Activated CD4-positive, alpha-beta T cell treated with anti-CD3 and anti-CD28 coated beads, Interleukin-2, amount 50 U/mL, for 24 hours (primary cell): ENCODE measurements at places on chromosomes 5 and 9.

DNA sequence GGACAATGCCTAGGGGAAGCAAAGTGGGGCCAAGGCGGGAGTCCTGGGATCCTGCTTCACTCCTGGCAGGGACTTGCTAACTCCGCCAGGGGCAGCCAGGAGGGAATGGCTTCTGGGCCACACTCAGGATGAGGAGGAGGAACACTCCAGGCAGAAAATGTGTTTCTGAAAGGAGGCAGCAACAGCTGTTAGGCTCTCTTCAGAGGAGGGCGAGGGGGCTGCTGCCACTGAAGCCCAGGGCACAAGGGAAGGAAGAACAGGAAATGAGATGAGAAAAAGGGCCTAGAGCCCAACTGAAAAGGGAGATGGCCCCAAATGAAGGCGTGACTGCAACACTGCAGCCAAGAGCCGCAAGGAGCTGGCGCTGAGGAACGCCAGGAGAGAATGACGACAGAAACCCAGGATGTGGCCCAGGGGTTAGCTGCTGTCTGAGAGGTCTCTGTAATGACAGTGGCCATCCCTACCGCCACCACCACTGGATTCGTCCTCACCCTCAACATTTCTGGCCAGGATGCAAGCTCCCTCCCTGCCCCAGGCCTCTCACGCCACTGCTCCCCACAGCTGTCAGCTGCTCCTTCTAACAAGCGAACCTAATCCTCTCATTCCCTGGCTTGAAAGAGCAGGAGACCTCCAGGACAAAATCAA is 15.8 kb downstream of the PSMB7 start:
- DNase-seq = no peak

GRCh38 chr5:14199902-14200301 is 56.8 kb downstream of the TRIO start:
- DNase-seq = no peak

DNA sequence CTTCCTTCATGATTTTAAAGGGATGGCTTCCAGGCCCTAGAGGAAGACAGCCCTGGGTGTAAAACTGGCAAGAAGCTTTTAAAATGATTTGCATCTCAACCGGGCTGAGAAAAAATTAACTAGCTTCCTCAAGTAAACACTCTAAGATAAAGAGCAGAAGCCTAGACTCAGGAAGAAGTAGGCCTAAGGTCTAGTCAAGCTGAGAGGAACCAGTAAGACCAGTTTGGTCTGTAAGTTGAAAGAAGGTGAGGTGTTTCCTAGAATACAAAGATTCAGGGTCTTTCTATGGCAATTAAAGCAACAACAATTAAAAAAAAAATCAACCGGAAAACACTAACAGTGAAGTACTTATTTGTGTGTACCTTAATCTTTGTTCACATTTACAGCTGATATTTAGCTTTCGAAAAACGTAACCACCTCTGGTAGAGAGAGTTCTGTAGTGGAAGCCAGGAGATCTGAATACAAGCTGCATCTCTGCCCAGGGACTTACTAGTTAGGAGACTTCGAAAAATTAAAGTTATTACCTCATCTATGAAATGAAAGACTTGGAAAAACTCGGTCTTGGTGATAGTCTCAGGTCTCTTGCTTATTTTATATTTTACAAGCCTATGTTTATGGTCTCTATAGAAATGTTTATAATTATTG is 75.7 kb downstream of the TUSC1 start:
- DNase-seq = no peak

- no peak for DNase-seq
These were observed 165.5 kb downstream of the PIK3R1 start for GRCh38 chr5:68381060-68381459.

- no peak for DNase-seq
These were observed 22.5 kb upstream of the CCNH start for GRCh38 chr5:87435144-87435694.

DNA sequence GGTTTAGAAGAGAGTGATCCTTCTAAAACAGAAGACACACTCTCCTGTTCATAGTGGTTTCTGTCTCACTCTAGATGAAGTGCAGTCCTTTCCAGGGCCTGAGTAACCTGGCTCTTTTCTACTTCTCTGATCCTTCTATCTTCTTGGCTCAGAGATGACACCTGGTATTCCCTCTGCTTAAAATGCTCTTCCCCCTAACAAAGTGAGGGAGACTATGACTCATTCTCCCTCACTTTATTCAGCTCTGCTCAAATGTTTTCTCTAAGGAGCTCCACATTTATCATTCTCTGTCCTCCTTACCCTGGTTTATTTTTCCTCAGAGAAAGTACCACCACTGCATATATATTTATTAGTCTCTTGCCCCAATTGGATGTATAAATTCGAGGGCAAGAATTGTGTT is 24.6 kb downstream of the TUT7 start:
- no peak for DNase-seq

DNA sequence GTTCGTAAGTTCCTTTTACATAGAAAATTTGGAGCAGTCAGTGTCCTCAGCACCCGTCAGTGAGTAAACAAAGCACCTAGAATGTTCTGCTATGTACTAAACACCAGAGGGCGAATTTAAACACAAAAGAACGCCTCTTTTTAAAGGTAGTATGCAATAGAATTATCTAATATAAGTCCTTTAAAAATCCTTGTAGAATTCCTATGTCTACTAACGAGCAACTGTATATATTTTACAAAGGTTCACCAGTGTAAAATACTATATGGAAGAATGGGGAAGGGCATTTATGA is 499 bp upstream of the TMEM232 start:
- DNase-seq = no peak

GRCh38 chr5:36279054-36279698 is 22.5 kb downstream of the RANBP3L start:
- DNase-seq = no peak

GRCh38 chr9:76649894-76650293 is 114.3 kb upstream of the PCA3 start:
- no peak for DNase-seq

DNA sequence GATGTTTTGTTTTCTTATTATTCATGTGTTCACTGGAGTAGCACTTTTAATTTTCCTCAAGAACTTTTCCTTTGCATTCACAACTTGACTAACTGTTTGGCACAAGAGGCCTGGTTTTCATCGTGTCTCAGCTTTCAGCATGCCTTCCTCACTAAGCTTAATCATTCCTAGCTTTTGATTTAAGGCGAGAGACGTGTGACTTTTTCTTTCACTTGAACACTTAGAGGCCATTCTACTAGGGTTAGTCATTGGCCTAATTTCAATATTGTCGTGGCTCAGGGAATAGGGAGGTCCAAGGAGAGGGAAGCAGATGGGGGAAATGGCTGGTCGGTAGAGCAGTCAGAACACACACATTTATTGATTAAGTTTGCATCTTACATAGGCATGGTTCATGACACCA is 94.0 kb downstream of the ZNF462 start:
- no peak for DNase-seq

GRCh38 chr5:148397968-148398595 is 14.3 kb downstream of the FBXO38 start:
- DNase-seq = no peak

DNA sequence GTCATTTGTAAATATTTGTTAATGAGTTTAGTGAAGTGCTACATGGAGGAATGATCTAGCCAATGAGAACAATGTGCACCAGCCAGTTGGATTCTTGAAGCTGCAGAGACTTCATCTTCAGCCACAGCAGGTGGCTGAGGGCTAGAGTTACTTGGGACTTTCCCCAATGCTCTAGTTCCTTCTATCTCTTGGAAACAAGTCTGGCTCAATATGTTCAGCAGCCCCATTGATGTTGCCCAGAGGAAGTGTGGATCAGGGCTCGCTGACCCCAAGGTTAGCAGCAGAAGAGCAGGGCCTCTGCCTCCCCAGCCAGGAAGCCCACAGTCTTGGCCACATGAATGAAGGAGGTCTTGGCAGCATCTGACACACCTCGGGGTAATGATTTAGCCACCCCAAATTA is 117.5 kb downstream of the SLC1A3 start:
- no peak for DNase-seq

DNA sequence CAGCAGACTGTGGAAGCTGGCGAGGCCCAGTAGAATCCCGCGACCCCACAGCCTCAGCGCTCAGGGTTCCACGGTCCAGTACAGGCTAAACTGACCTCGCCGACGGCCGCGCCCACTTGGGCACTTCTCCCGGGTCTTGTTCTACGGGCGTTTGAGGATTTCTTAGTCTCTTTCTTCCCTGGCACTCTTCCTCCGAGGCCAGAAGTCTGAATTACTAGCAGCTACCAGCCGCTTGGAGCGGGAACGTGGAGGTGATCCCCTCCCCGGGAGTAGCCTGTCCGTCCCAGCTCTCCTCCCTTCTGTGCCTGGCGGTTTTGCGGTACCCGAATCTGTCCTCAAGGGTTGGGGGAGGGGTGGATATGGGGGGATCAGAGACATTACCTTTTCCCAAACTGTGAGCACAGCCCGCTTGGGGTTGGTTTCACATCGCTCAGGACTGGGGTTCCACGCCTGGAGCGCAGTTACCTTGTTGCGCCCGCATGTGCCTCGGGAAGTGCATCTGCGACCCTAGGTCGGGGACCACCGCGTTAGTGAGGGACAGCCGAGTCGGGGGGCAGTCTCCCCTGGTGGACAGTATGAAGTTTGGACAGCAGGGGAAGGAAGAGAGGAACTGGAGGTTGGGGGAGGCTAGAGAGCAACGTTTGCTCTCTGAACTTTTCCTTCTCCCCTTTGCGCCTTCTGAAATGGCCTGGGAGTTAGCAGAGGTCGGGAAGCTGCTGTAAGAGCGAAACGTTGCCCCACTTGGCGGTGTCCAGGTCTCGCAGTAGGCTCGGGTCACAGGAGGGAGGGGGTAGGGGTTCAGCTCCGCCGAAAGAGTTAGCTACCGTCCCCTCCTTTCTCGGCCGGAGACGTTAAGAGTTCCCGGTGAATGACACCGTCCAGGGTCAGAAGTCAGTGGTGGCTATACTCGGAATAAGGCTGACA is 190.8 kb downstream of the MEF2C start:
- no peak for DNase-seq

DNA sequence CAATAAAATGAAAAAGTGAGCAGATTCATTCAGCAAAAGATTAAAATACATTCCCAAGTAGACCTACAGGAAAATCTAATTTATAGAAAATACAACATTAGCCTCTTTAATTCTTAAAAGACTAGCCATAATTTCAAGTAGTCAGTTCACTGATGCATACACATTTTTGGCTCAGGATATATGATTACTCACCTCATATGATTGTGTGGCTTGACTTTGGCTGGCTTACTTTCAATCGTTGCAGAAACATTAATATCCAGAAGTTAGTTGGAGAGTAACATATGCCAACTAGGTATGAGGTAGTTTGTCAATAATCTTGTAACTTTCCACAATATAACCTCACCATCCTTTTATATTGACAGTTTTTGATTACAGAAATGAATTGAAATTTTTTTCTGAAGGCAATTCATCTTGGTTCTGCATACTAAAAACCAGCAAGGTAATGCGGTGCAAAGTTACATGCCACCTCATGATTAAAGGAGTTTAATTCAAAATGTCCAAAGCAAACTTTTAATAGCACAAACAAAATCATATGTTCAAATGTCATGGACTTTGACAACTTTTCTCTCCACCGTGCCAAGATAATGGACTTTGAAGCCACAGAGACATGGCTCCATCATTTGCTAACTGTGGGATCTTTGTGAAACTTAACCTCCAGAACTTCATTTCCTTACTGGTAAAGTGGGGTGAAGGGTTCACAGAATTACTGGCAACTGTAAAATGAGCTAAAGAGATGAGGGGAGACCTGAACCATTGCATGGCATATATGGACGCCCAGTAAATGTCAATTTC is 76.6 kb upstream of the PAM start:
- DNase-seq = no peak

GRCh38 chr9:7144265-7145046 is 386.7 kb downstream of the KDM4C start:
- DNase-seq = no peak

GRCh38 chr5:167916706-167917105 is 374.7 kb upstream of the WWC1 start:
- no peak for DNase-seq

GRCh38 chr5:104347119-104347708 is 784.6 kb upstream of the NUDT12 start:
- no peak for DNase-seq

DNA sequence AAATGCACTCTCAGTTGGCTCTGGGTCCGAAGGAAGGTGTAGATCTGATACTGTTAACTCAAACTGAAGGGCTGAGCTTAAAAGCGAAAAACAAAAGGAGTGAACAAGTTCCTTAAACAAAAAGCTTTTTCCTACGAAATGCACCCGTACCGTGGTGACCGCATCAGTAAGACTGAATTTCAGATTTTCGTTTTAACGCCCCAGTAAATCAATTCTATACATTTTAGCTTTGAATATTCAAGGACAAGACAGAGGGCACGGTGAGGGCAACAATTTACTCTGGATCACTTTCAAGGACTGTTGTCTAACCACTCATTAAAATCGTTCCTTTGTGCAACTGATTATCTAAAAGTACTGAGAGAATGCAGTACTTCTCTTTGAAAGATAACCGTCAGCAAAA is 1.9 kb downstream of the HOMER1 start:
- DNase-seq = no peak

GRCh38 chr5:81014348-81014747 is 54.2 kb downstream of the RASGRF2 start:
- DNase-seq = no peak

DNA sequence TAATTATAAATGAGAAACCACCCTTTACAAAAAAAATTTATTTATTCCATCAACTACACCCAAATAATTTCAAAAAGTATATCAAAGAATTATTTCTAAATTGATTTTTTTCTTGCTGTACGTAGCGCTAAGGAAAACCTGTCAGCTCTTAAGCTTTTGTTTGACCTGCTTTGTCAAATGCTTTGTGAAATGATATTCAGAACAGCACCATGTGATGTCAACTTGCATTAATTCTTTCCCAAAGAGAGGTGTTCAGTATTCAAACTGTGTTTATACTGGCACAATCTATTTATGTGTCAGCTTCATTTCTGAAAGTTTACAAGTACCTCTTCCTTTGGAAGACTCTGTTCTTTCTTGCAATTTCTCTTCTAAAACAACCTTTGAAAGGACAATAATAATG is 12.0 kb upstream of the ARSB start:
- DNase-seq = no peak

DNA sequence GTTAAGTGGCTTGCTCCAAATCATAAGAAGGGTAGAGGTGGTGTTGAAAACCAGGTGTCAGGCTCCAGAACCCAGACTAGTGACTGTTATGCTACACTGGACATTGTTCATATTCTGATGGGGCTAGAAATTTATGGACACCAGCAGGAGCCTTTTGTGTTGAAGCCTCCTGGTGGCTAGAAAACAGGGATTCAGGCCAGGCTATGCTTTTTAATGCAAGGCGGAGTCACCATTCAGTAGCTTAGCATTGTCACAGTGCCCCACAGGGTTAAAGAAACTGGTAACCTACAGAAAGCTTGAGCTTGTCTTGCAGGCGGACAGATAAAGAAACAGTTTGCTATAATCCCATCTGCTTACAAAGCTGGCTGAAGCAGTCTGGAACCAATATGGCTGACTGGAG is 23.0 kb upstream of the GOLM1 start:
- no peak for DNase-seq

GRCh38 chr9:97768746-97769145 is 71.6 kb upstream of the XPA start:
- no peak for DNase-seq
